ENCODE measurements at places on chromosomes 3 and 15.
A peak's percentile ranks its signal among the peaks of the same experiment; 100 is the strongest.

- DNase-seq = no peak
Measured at GRCh38 chr3:115151921-115152320, 4.8 kb upstream of the ZBTB20 start.

DNA sequence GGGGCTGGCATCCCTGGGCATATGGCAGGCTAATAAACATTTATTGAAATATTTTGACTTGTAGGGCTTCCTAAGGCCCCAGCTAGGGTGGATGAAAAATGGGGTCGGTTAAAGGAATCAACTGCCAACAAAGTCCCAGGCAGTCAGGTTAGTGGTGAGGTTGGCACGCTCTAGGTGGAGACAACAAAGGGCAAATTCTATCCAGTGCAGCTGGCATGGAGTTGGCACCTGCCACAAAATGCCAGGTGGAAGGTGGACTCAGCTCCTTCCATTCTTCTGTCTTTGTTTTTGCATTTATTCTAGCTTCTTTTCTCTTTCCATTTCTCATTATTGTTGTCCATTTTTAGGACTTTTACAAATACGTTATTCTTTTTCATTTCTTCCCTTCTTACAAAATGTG is 31.0 kb downstream of the LCMT2 start:
- DNase-seq = no peak

GRCh38 chr3:126208606-126209256 is 28.3 kb upstream of the ALDH1L1 start:
- DNase-seq = no peak

- no peak for DNase-seq
Measured at GRCh38 chr3:143590660-143591059, 257.6 kb downstream of the SLC9A9 start.

GRCh38 chr3:53123953-53124352 is 6.3 kb downstream of the RFT1 start:
- no peak for DNase-seq

DNA sequence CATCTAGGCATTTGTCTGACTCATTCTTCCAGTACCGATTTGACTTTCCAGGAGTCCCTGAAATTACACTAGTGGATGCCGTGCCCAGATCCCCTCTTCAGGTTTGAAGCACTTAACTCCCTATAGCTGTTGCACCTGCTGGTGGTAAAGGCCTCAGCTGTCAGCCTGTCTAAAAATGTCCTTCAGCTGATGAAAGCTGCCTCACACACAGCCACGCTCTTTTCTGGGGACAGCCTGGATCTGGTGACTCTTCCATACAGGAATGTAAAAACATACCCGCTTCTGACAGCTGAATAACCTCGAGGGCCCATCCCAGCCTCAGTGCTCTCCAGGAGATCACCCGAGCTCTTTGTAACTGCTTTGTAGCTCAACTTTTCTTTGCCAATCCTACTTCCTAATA is 534.1 kb upstream of the GRM7 start:
- DNase-seq = no peak

GRCh38 chr3:156356537-156357363 is 198.2 kb downstream of the SSR3 start:
- no peak for DNase-seq

DNA sequence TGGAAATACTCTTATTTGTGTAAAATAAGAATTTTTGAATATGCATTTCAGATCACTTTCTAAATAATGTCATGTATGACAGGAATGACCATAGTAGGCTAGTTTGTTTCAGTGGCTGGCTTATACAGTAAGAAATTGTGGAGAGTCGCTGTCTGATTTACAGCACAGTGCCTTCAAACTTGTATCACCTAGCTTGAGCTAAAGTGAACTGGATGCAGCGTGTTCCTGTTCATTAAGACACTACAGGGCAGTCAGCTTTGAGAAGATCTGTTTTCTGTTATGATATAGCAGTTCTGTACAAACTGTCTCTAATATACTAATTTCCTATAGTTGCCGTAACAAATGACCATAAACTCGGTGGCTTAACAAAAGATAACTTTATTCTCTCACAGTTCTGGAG is 9.9 kb downstream of the CLDN16 start:
- DNase-seq = no peak

DNA sequence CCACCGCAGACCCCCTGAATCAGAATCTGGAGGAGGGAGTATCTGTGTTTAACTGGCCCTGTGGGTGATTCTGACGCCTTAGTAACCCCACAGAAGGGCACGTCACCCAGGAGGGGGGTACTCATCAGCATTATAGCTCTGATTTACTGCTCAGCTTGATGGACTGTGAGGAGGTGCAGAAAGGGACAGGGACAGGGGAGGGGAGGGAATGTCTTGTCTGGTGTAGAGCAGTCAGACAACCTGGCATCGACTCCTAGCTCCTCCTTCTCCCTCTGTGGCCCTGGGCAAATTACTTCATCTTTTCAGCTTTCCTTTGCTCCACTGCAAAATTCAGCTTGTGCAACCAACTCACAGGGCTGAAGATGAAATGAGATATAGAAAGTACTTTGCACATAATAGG is 42.3 kb upstream of the GLCE start:
- no peak for DNase-seq

GRCh38 chr15:43441316-43441715 is 51.6 kb downstream of the TP53BP1 start:
- no peak for DNase-seq

GRCh38 chr3:134464064-134464688 is 21.6 kb downstream of the ANAPC13 start:
- DNase-seq = no peak

GRCh38 chr15:83014205-83014653 is 2.8 kb upstream of the C15orf40 start:
- DNase-seq = no peak

DNA sequence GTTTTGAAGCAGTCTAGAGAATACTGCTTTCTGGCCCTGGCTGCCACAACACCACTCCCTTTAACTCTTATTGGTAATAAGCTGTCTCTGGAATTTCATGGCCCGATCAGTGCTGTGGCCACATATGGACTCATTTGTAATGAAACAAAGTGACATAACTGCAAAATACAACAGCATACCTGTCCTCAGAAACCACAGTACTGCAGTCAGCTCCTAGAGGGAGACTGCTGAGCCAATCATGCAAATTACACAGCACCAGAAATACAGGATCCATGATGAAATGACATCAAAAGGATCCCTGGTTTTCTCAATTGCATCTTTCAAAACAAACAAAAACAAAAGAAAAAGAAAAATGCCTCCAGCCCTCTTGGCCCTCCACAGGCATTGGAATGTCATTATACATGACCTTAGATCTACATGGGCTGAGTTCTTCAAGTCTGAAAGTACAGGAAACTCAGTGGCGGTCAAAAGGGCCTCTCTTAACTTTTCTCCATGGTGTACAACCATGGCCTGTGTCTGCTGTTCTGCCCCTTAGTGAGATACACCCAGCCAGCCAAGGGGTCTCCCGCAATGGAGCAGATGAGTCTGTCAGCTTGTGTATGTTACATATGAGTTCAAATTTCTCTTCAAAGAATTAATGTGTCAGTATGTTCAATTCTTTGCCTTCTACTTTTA is 24.9 kb upstream of the KBTBD12 start:
- no peak for DNase-seq

GRCh38 chr3:66949898-66950297 is 48.2 kb upstream of the KBTBD8 start:
- DNase-seq = no peak

GRCh38 chr3:24828551-24828950 is 333.9 kb upstream of the THRB start:
- DNase-seq = no peak

DNA sequence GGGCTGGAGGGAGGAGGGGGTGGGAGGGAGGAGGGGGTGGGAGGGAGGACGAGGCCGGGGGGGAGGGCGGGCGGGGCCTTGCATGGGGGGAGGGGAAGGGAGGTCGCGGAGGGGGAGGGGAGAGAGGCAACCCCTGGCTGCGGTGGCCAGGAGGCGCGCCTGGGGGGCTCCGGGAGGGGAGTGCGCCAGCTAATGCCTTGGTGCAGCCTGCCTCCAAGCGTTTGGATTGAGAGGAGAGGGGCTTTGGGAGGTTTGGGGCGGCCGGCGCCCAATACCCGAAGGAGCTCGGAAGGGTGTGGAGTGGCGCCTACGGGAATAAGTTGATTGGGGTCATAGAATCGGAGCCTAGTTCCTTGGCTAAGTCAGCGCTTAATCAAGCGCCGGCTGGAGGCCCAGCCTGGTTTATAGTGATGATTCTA is 557 bp downstream of the TFG start:
- DNase-seq = peak; percentile 38

- DNase-seq = no peak
Measured at GRCh38 chr3:4939276-4939675, 40.0 kb upstream of the BHLHE40 start.

- no peak for DNase-seq
Measured at GRCh38 chr3:56200251-56200650, 268.0 kb downstream of the ERC2 start.

- peak; percentile 65 for DNase-seq
Measured at GRCh38 chr3:71584394-71585011, 975 bp upstream of the FOXP1 start.

DNA sequence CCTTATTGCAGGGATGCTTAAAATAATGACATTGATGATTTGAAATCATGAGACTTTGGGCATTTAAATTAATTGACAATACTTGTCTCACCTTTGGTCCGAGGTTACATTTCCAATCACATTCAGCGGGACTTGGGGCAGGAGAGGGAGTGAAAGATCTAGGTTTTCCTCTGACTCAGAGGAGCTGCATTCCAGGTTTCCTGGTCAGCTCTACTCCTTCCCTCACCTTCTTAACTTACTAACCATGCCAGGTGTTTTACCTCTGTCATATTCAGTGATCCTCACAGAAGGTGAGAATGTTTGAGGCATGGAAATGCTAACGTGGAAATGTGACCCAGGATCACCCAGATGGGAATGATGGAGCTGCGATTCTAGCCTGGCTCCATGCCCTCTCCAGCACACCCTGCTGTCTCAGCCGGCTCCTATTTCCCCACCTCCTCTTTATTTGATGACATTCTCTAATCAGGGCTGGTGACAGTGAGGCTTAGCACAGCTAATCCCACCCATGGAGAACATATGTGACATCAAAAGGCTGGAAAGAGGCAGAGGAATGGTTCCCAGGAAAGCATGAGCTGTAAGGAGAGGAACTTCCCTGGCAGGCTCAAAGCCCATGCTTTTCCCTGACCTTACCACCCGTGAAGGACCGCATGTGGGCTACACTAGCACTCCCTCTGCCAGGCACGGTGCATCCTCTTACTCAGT is 38.7 kb downstream of the THSD4 start:
- no peak for DNase-seq

DNA sequence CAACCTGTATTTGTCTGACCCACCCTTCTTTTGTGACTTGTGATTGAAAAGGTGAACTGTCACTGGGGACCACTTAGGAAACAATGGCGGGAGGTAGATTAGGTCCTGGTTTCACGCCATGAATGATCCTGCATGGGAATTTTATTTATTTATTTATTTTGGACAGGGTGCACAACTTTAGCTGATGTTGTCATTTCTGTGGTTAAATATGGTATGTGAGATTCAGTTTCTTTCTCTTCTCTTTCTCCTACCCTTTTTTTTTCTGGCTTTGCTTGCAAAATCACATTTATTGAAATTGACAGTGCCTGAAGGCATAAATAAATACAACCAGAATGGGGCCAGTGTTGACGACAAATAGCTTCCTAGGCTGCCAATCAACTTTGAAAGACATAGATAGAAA is 18.0 kb upstream of the HTR3E start:
- DNase-seq = no peak
